ENCODE measurements at places on chromosomes 2 and 18.

GRCh38 chr2:223047260-223047761, 4.7 kb upstream of the KCNE4 start:
- peak; percentile 52 for DNase-seq

DNA sequence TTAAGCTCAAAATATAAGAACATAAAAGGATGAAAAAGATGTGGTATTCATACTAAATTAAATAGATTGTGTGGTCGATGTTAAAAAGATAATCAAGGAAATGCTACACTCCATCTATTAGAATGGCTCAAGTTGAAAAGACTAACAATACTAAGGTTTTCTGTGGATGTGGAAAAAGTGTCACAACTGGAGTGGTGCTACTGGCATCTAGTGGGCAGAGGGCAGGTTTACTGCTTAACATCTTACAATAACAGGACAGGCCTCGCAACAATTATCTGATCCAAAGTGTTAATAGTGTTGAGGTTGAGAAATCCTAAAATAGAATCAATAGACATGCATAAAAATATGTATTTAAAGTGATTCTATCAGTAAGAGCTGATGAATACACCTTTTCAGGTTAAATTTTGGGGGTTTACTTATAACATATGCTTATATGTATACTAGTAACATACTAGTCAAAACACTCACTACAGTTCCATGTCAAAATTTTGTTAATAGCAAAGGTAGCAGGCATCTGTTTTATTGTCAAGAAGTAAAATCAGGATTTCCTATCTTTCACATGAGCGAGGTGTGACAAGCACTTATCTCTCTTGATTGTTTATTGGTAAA, 91.5 kb upstream of the TMEFF2 start:
- DNase-seq: no peak

DNA sequence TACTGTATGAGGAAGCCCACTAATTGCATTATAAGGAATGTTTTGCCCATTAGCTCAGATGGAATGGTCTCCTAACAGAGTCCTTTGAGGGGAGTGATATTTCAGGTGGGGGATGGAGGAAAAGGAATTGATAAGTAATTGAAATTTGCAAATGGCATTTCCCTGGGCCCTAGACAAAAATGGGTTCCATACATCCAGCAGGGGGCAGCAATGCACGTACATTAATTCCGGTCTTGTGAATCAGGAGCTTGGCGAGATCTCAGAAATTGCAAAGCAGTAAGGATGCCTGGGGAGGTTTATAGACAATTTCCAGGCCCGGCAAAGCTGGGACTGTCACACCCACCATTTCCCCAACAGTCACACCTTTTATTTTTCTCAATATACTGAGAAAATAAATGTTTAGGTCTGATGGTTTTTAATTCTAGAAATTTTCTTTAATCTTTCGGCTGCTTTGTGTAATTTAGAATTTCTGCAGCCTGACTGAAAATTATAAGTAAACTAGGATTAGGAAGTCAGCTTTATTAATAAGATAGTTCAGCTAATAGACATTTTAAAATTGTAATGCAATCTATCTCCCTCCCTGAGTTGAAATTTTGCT, 122.8 kb downstream of the LYPD1 start:
- peak; percentile 66 for DNase-seq

GRCh38 chr2:230711224-230711623, 1.4 kb upstream of the CAB39 start:
- DNase-seq: no peak

- peak; percentile 79 for DNase-seq
These were observed 145.6 kb downstream of the TGIF1 start for GRCh38 chr18:3595369-3596273.

Measured in HS-27A (cell line).